ENCODE measurements at places on chromosomes 2 and 18.

DNA sequence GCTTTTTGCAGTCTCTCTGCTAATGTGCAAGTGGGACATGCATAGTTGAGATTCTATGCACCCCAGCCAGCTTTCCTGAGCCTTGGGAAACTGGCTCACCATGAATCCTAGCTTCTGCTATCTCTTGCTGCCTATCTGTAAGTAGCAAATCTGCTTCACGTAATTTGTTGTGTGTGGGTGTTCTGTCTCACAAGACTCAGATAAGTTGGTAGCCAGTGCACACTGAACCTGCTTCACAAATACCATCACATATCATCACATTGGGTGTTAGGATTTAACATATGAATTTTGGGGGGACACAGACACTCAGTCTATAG, 13.9 kb upstream of the VRK2 start:
- DNase-seq, result no peak

DNA sequence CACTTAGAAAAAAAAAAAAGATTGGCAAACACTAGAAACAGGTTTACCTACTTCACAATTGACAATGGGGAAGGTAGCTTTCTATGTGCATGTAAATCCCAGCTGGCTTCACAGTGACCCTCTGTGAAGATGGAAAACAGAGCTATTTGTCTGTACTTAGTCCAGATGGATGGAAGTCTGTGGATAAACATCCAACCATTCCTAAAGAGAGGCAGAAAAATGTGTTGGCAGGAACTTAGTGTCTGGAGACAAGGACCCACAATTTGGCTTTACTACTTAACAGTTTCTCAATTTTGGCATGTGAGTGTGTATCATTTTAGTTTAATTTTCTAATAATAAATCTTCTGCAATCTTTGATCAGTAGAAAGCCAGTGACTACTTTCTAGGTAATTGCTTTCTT, 154.4 kb downstream of the RAD51AP2 start:
- DNase-seq, result no peak

GRCh38 chr2:145569108-145569507, 1049.2 kb upstream of the ZEB2 start:
- DNase-seq, result peak; percentile 20

DNA sequence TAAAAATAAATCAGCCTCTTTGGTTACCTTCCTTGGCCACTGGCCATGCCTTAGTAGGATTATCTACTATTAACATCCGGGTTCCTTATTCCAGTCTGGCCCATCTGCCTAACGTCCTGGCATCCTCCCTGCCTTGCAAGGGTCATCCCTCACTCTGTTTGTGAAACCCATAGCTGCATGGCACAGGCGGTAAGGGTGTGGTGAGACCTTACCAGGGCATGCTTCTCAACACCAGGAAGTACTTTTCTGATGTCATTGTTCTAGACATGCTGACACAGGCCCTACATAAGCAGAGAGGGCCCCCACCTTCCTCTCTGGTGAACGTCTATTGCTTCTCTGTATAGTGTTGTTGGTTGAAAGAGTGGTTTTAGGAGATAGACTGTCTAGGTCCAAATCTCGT, 296.8 kb upstream of the SPRED2 start:
- DNase-seq, result no peak

DNA sequence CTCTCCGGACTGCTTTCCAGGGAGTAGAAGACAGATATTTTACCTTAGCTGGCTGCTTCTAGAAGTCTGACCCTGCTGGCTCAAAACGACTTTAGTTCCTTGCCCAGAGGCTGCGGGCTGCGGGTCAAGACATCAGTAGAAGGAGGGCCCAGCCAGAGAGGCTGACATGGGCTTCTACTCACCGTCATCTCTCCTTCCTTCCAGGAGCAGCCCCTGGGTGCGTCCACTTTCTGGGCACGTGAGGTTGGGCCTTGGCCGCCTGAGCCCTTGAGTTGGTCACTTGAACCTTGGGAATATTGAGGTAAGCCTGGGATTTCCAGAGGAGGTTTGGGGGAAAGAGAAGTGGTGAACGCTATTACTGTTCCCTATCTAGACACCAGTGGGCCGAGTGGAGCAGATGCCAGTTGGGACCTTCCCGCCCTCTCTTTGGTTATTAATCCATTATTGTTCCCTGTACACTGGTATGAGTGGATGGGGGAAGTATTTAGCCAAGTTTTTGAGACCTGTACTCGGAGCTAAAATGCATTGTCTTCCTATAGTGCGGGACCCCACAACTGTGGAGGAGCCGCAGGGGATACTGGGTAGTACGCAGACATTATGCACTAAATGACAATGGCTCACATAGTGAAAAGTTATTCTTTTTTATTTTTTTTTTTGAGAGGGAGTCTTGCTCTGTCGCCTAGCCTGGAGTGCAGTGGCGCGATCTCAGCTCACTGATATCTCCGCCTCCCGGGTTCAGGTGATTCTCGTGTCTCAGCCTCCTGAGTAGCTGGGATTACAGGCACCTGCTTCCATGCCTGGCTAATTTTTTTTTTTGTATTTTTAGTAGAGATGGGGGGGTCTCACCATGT, 26.3 kb upstream of the CASP8 start:
- no peak for DNase-seq

DNA sequence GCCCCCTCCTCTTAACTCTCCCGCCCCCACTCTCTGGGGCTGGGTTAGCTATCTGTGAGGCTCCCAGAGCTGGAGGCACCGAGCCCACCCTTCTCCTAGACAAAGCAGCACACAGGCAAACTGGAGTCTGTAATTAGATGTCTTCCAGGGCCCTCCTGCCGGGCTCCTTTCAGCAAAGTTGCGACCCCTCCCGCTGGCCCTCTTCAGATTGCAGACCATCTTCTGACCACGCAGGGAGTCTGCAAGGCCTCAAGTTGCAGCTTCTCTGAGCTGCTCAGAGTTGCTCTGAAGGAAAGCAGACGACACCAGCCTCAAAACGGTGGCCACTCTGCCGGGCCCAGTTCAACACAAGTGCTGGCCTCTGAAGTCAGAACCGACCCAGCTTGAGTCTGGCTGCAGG, 228.4 kb upstream of the COPS8 start:
- DNase-seq, result no peak

DNA sequence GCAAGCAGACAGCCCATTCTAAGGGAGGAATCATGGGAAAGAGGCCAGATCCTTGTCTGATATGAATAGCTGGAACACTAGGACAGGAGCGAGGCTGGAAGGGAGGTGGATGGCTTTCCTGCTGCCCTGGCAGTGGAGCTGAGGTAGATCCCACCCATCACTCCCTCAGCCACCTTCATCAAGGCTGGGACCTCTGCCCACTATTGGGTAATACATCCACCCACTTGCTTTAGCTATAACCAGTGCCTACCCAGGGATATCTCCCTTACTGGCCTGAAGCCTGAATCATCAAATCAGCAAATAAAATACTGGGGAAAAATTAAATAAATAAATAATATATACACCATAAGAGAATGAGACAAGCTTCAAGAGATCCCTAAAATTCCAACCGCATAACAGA, 183.2 kb upstream of the KYNU start:
- no peak for DNase-seq

DNA sequence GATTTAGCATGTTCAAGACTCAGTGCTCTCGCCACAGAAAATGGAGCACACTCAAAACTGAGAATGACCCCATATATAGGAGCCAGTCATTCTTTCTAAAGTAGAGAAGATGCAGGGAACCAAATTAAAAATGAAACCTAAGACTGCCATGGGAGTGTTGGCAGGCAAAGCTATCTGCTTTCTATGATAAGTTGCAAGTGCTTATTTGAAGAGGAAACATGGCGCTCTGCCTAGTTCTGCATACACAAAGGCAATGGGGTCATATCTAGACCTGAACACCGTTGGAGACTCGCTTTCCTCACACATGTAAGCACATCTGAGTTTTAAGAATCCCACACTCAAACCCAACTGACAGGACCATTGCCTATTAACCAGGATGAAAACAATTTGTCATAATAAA, 292.5 kb downstream of the ALK start:
- DNase-seq, result peak; percentile 8

- DNase-seq, result no peak
Measured at GRCh38 chr2:46349115-46349547, 51.9 kb downstream of the EPAS1 start.

- peak; percentile 46 for DNase-seq
Measured at GRCh38 chr2:169108099-169108884, 38.9 kb downstream of the DHRS9 start.

GRCh38 chr2:130336877-130337734, 5.6 kb upstream of the IMP4 start:
- peak; percentile 64 for DNase-seq

- no peak for DNase-seq
Measured at GRCh38 chr18:21314724-21315123, 72.7 kb downstream of the GREB1L start.

- DNase-seq, result no peak
Measured at GRCh38 chr2:215826376-215826775, 187.0 kb downstream of the MREG start.

DNA sequence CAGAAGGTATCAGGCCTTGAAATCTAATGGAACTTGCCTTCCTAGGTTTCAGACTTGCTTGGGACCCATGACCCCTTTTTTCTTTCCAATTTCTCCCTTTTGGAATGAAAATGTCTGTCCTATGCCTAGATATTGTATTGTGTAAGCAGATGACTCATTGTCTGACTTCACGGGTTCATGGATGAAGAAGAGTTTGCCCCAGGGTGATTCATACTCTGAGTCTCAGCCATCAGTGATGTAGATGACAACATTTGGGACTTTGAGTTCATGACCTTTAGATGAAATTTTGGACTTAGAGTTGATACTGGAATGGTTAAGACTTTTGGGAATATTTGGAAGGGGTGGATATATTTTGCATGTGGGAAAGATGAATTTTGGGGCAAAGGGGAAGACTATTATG, 11.2 kb upstream of the SCYGR5 start:
- DNase-seq, result no peak

- peak; percentile 49 for DNase-seq
Measured at GRCh38 chr2:20501974-20502373, 55.1 kb downstream of the RHOB start.

DNA sequence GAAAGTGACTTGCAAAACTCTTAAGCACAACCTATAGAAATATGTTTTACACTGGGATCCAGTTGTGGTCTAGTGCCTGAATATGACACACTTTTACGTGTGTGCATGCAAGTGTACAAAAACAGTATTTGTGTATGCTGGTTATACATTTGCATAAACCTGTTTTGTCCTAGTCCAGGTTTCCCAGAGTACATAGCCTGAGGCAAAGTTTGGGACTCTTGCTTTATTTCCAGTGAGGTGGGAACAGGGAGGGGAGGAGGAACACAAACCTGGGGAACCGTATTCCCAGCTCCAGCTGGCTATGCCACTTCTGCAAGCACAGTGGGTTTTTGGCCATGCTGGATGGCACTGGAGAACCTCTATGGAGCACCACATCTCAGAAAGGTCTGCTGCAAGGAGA, 481.1 kb upstream of the HS6ST1 start:
- no peak for DNase-seq

DNA sequence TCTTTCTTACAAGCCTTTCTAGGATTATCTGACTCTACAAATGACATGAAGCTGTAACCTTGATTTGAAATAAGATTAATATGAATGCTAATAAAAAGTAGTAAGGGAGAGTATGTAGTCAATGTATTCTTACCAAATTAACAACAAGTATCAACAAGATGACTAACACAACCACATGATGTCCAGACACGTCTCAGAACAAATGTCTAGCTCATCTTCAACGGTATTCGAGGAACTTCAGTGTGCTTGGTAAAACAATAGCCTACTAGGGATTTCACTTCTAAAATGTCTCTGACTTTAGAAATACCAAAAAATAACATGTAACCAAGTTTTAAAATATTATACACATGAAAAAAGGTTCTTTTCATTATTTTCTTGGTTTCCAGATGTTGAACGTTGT, 3.4 kb downstream of the HDLBP start:
- DNase-seq, result no peak

- peak; percentile 32 for DNase-seq
Measured at GRCh38 chr2:23383100-23383499, 1.9 kb upstream of the KLHL29 start.

DNA sequence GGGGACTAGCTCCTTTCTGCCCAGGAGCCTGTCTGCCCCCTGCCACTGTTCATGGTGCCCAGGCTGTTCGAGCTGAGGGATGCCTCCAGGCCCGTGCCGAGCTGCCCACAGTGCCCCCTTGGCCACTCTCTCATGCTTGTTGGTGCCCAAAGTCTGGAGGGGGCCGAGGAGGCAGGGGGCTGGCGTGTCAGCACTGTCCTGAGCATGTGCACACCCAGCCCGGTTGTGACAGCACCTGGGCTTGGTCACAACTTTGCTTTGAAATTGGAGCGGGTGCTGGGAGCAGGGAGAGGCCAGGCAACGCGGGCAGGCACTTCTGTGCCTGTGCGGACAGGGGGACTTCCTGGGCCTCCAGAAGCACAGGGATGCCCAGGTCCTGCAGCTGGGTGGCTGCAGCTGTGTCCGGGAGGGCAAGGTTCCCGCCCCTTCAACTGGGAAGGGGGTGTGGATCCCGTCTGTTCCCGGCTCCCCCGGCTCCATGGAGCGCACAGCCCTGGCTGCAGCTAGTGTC, 22.2 kb upstream of the RAPGEF4 start:
- DNase-seq, result no peak

DNA sequence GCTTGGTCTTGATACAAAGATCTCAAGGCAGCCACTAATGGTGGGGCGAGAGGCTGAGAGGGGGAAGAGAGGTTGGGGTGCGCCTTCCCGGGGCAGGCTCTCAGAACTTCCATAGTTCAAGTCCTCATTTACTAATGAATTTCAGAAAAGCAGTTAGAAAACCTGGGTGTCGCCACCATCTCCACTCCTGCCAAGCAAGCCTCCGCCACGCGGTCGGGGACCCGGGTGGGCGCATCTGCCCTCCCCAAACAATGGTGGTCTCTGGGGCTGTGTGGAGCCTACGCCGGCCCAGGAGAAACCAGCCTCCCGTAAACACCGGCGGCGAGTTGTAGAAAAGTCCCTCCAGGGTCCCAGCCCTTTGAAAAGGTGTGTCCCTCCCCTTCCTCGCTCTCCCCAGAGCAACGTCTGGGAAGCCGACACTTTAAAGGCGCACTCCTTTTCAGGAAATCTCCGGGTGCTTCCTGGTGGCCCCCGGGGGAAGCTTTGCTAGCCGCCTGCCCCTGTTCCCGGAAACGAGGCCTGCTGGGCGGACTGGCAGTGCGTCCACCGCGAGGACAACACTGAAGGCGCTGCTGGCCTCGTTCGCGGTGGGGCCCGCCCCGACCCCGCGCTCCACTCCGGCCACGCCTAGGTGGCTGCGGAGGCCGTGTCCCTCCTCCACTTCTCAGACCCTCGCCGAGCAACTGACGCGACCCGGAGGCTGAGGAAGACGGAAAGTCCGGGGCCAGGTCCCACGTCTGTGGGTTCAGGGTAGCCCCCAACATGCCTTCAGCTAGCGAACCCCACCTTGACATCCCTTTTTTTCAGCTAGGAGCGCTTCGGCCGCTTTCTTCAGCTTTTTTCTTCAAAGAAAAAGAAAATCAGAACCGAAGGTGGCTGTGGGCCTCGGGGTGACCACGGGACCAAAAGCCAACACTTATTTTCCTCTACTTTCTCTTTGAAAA, 16.8 kb downstream of the EVX2 start:
- DNase-seq, result no peak

DNA sequence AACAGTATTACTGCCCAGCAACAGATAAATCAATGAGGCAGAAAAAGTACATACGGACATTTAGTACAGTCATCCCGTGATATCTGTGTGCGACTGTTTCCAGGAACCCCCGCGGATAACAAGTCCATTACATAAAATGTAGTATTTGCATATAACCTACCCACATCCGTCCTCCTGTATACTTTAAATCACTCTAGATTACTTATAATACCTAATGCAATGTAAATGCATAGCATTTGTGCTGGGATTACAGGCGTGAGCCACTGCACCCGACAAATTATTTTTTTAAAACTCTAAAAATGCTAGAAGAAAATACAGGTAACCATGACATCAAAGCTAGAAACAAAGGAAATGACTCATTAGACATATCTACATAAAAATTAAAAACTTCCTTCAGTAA, 91.6 kb downstream of the FAM161A start:
- no peak for DNase-seq

GRCh38 chr2:101500860-101501259, 25.9 kb upstream of the RFX8 start:
- DNase-seq, result no peak
